ENCODE measurements at places on chromosomes 16 and 17. TPM values are rescaled to one million over a fixed set of nuclear protein-coding genes. Genes with fewer than 3 reads are reported as not detected.

GRCh38 chr16:53053967-53054669 is 673 bp upstream of the CHD9 start:
- DNase-seq, result peak; percentile 13

DNA sequence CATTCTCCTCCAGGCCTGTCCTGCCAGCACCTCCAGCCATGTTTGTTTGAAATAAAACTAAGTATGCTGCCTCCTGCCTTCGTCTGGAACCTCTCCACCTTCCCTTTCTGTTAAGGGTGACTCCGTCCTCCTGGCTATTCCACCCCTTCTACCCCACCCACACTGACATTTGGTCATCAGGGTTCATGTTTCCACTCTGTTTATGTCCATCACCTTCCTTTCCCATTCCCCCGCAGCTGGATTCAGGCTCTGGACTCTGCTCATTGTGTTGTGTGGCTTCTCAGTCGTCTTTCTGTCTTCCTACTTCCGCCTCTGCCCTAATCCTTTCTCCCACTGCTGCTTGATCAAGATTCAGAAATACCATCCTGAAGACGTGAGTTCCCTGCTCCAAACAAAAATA is 28.6 kb downstream of the EPN2 start:
- DNase-seq, result no peak

DNA sequence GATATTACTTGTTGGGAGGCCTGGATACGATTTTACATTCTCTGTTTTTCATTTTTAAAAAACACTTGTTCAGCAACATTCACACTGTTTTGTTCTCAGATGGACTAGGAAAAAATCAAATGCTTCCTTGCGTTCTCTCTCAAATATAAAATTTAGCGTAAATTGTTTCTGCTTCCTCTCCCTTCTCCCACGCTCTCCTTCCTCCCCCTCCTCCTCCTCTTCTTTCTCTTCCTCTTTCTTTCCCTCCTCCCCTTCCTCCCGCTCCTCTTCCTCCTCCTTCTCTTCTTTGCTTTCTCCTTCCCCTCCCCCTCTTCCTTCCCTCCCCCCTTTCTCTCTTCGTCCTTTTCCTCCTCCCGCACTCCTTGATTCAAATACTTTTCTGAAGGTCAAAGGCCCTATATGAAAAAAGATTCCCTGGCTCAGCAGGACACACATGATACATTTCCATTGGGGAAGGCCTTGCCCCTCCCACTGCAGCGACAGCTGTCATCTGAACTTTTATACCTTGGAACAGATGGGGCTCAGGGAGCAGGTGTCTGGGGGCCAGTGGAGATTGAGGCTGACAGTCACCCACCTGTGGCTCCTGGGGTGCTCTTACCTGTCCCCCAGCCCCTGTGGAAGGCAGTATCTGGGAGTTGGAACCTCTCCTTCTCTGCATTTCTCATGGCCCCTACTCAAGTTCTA is 99.4 kb upstream of the SDK2 start:
- DNase-seq, result no peak

DNA sequence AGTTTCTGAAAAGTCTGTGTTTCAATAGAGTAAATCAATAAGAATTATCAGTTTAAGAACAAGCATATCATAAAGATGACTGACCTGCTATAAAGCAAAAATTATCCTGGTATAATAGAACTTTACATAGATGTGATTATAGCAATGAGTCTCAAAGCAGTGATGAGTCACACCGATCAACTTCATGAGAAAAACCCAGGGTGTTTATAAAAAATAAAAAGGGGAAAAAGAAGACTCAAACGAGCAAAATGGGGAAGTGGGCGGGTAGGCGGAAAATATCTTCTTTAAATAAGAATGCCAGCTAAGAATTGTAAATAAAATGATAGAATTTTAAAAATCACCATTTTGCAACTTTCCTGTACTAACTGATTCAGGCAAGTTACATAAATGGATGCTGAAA is 46.8 kb downstream of the BRIP1 start:
- DNase-seq, result no peak

- no peak for DNase-seq
These were observed 39.9 kb upstream of the LONP2 start for GRCh38 chr16:48203974-48204824.

CREBBP gene
- 69.0 TPM for total RNA-seq

PRAC2 gene
- total RNA-seq, result not detected

GRCh38 chr17:56978441-56979090 is 635 bp downstream of the SCPEP1 start:
- DNase-seq, result no peak

DNA sequence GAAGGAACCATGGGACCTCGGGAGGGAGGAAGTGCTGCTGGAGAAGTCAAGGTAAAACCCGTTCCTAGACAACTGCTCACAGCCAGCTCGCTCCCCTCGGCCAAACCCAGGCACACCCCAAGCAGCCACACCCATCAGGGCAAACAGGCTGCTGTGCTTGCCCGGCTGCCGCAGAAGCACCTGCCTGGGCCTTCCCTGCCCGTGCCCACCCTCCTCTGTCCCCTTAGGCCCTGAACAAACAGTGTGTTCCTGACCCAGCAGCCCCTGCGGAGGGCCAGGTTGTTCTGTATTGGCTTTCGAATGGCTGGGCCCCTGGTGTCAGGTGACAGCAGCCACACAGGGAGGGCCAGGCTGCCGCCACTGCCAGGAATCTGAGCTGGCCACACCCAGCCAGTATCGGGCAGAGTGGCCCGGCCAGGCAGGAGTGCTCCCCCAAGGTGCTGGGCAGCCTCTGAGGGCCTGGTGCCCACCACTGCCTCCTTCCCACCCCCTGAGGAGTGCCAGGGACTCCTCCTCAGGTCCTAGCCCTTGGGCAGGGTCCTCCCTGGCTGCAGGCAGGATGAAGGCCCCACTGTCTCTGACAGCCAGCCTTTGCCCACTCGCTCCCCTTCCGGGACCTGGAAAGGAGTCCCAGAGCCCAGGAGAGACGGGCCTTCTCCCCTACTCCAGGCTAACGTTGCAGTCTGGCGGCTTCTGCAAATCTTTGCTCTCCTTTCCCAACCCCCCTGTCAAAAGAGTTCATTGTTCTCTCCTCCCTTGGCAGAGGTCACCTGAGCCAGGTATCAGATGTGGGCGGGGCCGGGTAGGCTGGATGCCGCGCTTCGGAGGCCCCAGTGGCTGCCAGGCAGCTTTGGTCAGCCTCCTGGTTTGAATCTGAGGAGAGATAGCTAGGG is 24.0 kb downstream of the LLGL2 start:
- no peak for DNase-seq

GRCh38 chr16:47129755-47130435 is 13.8 kb downstream of the NETO2 start:
- DNase-seq, result no peak

PTX4 gene
- total RNA-seq, result not detected

GRCh38 chr16:21646721-21647561 is 5.5 kb downstream of the IGSF6 start:
- DNase-seq, result peak; percentile 87

GRCh38 chr17:17605729-17606088 is 14.2 kb upstream of the PEMT start:
- DNase-seq, result no peak

DNA sequence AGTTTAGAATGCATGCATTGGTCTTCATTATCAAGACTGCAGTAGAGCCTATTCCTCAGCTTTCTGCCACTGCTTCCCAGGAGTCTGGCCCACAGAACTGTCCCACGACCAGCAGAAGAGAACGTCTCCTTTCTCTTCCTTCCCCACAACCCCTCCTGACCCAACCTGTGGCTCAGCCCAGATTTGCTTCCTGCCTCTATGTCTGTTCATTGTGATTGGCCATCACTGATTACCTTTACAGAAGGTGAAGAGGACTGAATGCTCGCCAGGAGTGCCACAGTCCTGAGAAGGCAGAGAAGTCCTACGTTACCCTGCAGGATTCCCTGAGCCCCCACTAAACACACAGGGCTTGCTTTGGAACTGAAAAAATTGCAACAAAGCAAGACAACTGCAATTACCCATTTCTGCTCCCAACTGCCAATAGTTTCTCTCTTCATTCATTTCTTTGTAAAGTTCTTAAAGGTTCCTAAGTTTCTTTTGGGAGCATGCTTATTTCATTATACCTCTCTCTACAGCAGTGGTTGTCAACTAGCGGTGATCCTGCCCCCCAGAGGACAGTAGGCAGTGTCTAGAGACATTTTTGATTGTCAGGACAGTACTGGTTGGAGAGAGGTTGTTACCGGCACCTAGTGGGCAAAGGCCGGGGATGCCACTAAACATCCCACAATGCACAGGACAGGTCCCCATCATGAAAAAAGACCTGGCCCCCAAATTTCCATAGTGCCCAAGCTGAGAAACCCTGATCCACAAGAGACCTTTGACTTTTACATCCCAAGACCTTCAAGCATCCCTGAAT is 4.5 kb upstream of the NAT9 start:
- DNase-seq, result peak; percentile 35

DNA sequence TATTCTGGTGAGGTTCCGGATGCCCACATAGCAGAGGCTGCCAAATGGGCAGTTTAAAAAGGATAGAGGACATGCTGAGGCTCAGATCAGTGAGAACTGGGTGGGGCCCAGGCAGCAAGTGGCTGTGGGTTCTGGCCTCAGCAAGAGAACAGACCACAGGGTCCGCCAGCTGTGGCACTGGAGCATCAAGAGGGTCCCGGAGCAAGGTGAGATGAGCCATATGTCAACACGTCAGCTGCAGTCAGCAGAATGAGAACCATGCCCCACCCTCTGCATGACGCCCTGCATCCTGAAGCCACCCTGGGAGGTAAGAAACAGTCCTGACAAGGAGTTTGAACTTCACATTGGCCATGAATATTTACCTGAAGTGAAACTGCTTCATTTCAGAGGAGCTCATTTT is 20.1 kb upstream of the CCL5 start:
- DNase-seq, result no peak

DNA sequence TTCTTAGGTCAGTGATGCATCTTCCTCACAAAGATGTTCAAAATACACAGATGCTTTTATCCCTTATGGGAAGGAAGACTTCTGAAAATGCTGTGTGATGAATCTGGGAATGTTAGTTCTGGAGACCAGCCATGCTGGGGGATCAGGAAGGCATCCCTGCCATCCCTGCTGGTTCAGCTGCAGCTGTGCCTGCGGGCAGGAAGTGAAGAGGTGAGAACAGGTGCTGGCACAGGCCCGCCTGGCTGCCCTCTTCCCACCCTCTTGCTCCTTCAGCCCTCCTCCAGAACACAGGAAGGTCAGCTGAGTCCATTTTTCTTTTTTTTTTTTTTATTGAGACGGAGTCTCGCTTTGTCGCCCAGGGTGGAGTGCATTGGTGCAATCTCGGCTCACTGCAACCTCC is 15.2 kb downstream of the RAB11FIP3 start:
- no peak for DNase-seq

DNA sequence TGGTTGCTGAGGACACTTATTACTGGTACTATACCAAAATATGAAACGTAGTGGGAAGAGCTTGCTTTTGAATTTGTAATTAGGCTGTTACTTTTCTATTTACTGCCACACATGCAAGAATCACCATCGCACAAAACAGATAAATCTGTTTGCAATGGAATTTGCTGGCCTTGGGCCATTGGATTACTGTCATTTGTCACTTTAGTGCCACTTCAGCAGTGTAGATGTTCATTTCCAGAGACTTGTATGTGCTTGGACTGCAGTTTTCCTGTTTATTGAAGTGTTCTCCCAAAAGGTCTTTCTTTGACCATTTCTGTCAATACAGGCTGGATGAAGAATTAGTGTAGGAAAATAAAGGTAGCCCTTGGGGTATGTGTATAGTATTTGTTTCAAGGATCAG is 4.5 kb downstream of the USP10 start:
- no peak for DNase-seq

- no peak for DNase-seq
These were observed 2.4 kb downstream of the PABPN1L start for GRCh38 chr16:88864099-88864498.

DNA sequence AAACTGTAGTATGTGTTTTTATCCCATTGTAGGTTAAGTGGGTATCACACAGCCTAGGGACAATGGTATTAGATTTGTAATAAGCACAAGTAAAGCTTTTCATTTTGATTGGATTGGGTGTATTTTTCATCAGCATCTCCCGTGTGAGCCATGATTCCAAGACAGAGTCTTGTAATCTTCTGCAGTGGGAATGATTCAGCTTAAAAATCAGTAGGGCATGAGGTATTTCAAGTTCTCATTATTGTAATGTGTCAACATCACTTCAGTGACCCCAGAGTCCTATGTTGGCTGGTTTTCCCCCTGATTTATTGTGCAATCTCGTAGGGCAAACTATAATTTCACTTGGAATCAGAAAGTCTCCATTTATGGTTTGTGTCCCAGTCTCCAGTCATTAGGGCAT is 833.2 kb upstream of the RBFOX1 start:
- DNase-seq, result no peak

KPNB1 gene
- 409 TPM for total RNA-seq

- no peak for DNase-seq
These were observed 96.2 kb downstream of the PGS1 start for GRCh38 chr17:78474614-78475146.

CASKIN2 gene
- 1.1 TPM for total RNA-seq

DNA sequence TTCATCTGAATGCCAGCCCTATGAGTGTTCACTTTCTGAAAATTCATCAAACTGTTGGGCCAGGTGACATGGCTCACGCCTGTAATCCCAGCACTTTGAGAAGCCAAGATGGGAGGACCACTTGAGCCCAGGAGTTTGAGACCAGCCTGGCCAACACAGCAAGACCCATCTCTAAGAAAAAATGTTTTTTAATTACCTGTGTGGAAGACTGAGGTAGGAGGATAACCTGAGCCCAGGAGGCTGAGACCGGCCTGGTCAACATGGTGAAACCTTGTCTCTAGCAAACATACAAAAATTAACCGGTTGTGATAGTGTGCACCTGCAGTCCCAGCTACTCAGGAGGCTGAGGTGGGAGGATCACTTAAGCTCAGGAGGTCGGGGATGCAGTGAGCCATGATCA is 10.3 kb downstream of the MYH11 start:
- DNase-seq, result no peak

TLCD3B gene
- total RNA-seq, result 7.1 TPM

KRT27 gene
- not detected for total RNA-seq

TBC1D26 gene
- not detected for total RNA-seq

- DNase-seq, result no peak
These were observed 832.3 kb upstream of the GOT2 start for GRCh38 chr16:59566446-59566845.

WNT9B gene
- total RNA-seq, result not detected

- no peak for DNase-seq
These were observed 25.7 kb downstream of the MAP3K3 start for GRCh38 chr17:63647936-63648335.

ABCA9 gene
- 0.22 TPM for total RNA-seq

DNA sequence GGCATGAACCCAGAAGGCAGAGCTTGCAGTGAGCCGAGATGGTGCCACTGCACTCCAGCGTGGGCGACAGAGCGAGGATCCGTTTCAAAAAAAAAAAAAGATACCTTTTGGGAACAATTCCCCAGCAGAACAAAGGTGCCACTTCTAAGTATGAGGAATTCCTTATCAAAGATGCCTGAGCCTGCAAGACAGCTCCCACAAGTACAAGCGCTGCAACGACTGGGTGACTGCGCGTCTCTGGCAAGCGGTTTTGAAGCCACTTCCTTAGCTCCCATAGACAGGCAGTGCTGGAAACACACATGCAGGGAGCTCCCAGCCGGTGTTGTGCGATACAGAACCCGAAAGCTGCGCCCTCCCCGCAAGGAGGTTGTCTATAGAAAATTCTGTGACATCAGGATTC is 60.5 kb downstream of the ADCY9 start:
- DNase-seq, result no peak

GRCh38 chr17:6422654-6423241 is 12.2 kb downstream of the AIPL1 start:
- DNase-seq, result no peak

- DNase-seq, result no peak
These were observed 43.7 kb upstream of the TNRC6A start for GRCh38 chr16:24685539-24686432.

ZG16 gene
- not detected for total RNA-seq

RCVRN gene
- not detected for total RNA-seq

HASPIN gene
- 31.2 TPM for total RNA-seq

- DNase-seq, result no peak
These were observed 9.2 kb downstream of the HS3ST6 start for GRCh38 chr16:1908983-1909382.

Data from activated CD4-positive, alpha-beta T cell treated with anti-CD3 and anti-CD28 coated beads, Interleukin-2, amount 10 ng/mL, durations not matched to agents 7 days and 5 days (primary cell).